RPMI7951 (cell line): ENCODE measurements at places on chromosomes 16 and 17. TPM values are rescaled to one million over a fixed set of nuclear protein-coding genes. Genes with fewer than 3 reads are reported as not detected.

Gene FMNL1
- total RNA-seq = 10.3 and 13.1 TPM in 2 replicates

Gene CRYBA1
- not detected in 2 replicates for total RNA-seq

Gene NPIPB2
- 1.3 and 5.0 TPM in 2 replicates for total RNA-seq

Gene C16orf74
- 3.9 and 6.2 TPM in 2 replicates for total RNA-seq

Gene SLFN12
- total RNA-seq = 11.0 and 13.9 TPM in 2 replicates

Gene ATP2A3
- total RNA-seq = 0.59 and 0.96 TPM in 2 replicates

Gene NPIPB6
- total RNA-seq = 0.24 and 0.29 TPM in 2 replicates

Gene CTU2
- 13.2 and 13.4 TPM in 2 replicates for total RNA-seq

Gene SNTB2
- 25.8 and 26.2 TPM in 2 replicates for total RNA-seq

Gene SLC16A5
- total RNA-seq = 6.6 and 8.8 TPM in 2 replicates
